ENCODE measurements at places on chromosomes 3 and 15.

- no peak for DNase-seq
Measured at GRCh38 chr15:91787198-91787597, 66.3 kb upstream of the SLCO3A1 start.

GRCh38 chr15:74235962-74236361 is at the start of gene CCDC33:
Gene CCDC33, plus strand, starts transcription at chr15:74236326. Its CDS starts 394 bp downstream, at chr15:74236720.
- DNase-seq: no peak

- no peak for DNase-seq
Measured at GRCh38 chr15:73928971-73929627, 2.8 kb downstream of the LOXL1 start.

DNA sequence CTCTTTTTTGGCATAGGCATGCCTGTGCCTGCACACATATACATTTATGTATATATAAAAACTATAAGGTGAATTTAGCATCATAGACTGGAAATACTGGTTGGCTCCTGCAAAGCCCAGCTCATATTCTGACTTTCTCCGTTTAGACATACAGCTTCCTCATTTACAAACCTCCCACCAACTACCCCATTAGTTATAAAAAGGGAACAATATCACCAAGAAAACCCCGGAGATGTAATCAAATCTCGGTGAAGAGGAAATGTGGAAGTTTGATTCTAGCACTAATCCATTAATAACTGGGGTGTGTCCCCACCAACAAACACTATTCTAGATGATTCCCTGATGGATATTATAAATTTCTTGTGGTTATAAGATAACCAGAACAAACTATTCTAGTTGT is 517.7 kb upstream of the TBL1XR1 start:
- no peak for DNase-seq

GRCh38 chr15:71202712-71203111 is 87.4 kb downstream of the THSD4 start:
- DNase-seq: no peak

- DNase-seq: no peak
Measured at GRCh38 chr3:14311729-14312128, 90.7 kb upstream of the SLC6A6 start.

- DNase-seq: no peak
Measured at GRCh38 chr3:124584552-124585391, 145.5 kb upstream of the UMPS start.

DNA sequence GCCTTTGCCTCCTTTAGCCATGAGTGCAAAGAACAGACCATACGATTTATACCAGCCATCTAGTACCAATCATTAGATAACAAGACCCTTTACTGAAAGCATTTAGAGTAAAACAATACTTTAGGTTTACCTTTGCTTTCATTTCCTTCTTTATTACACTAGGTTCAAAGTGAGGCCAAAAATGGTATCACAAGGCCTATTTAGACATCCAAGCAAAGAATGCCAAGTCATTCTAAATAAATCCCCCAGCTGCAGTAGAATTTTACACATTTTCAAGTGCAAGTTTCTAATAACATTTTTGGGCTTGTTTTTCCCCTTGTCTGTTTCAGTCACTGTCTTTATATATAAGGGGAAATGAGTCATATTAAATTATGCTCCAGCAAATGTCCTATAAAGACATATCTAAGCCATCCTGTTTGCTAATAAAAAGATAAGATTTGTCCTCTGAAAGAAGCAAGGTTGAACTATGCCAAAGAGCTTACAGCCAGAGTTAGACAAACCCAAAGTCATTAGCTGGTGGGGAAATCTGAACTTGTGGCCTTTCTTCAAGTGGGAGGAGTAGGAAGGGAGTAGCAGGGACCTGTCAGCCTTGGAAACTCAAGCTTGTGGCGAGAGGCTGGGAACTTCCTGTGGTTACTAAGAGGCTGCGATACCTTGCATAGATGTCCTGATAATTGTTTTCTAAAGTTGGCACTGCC is 232.7 kb downstream of the MECOM start:
- no peak for DNase-seq
